Kidney (tissue), 22 donors: ENCODE measurements at places on chromosomes 5 and 9. TPM values are rescaled to one million over a fixed set of nuclear protein-coding genes. Genes with fewer than 3 reads are reported as not detected.
A peak's percentile ranks its signal among the peaks of the same experiment; 100 is the strongest.

GRCh38 chr9:109755040-109755439 is 25.0 kb upstream of the PALM2AKAP2 start:
- DNase-seq: no peak

- DNase-seq: peak; percentile 94
Observed at GRCh38 chr5:177456976-177457851, 10.6 kb downstream of the PRR7 start.

GRCh38 chr5:161051920-161052500 is 200.0 kb upstream of the ATP10B start:
- no peak for DNase-seq

DNA sequence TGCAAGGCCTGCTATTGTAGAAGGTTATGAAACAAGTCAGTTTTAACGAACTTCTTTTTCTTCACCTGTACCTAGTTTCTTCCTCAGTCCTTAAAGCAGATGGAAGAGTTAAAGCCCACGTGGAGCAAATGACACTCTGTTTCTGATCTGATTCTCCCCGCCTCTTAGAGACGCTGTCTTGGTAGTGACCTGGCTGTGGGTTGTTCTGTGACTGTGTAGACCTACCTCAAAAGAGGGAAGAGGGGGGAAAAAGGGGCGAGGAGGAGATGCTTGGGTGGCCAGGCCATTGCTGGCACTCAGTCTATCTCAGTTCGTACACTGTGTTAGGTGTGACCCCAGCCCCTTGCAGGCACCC is 610 bp downstream of the GFRA3 start:
- DNase-seq: no peak

- DNase-seq: no peak
Observed at GRCh38 chr5:160555581-160555970, 133.9 kb downstream of the PTTG1 start.

GRCh38 chr5:132265336-132266030 is 8.0 kb downstream of the PDLIM4 start:
- peak; percentile 81 for DNase-seq

DNA sequence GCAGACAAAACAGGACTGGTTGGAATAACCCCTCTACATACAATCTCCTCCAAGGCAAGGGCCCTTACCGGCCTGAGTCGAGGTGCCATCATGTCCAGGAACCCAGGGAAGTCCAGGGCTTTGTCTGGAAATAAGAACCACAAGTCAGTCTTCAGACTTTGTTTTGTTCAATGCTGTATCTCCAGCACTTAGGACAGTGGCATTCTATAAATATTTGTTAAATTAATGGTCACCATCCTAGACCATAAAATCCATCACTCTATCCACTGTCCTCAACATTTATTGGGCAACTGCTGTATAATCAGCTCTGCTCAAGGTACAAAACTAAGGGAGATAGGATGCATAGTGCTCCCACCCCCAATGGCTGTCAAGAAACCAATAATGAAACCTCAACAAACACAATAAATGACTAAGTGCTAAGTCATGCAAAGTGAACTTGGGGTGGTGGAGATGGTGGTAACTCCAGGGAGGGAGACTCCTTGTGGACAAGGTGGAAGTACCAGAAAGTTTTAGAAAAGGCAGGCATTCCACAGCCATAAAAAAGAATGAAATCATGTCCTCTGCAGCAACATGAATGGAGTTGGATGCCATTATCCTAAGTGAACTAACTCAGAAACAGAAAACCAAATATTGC is 5.0 kb downstream of the RELL2 start:
- DNase-seq: no peak

GRCh38 chr9:14323083-14323971 is 9.4 kb upstream of the NFIB start:
- DNase-seq: peak; percentile 79

DNA sequence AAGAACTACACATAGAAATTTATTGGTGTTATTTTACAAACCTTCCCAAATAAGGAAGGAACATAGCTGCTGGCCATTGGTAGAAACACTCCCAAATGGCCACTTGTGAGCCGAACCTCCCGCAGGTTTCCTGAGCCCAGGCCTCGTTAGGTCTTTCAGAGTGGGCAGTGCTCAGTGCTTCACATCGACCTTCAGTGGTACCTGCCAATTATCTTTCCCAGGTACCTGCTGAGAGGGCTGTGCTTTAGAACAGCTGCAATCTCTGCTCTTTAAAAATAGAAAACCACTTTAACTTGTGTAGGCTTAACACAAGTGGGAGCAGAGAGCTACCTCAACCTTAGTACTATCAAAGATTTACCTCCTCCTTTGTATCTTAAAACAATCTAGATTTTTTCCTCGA is 334.1 kb downstream of the RFX3 start:
- DNase-seq: no peak

DNA sequence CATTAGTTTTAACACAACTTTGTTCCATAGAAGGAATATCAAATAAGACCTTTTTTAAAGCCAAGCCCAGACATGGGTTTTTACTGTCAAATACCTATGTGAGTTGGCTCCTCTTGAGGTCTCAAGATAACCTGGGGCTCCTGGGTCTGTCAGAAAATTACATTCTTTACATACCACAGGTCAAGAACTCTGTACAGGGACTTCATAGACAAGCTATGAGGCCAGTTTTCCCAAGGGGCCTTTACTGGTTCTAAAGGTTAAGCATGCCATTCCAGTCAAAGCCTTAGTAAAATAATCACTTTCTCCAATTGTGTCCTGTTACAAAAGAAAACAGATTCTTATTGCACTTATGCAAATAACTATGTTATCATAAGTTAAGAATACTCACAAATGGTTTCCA is 15.5 kb upstream of the SMC2 start:
- no peak for DNase-seq

DNA sequence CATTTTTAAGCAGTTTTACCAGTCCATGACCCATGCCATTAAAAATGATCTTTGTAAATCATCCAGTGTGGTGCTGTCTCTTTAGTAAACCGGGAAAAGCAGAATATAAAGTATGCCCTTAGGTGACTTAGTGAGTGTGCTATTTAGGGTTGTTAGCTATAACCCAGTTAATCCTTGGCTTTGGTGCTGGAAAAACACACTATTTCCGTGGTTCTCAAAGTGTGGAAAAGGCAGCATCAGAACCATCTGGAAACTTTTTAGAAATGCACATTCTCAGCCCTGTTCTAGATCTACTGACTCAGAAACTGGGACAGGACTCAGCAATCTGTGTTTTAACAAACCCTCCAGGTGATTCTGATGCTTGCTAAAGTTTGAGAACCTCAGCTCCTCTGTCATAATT is 123.6 kb upstream of the ZNF608 start:
- no peak for DNase-seq

DNA sequence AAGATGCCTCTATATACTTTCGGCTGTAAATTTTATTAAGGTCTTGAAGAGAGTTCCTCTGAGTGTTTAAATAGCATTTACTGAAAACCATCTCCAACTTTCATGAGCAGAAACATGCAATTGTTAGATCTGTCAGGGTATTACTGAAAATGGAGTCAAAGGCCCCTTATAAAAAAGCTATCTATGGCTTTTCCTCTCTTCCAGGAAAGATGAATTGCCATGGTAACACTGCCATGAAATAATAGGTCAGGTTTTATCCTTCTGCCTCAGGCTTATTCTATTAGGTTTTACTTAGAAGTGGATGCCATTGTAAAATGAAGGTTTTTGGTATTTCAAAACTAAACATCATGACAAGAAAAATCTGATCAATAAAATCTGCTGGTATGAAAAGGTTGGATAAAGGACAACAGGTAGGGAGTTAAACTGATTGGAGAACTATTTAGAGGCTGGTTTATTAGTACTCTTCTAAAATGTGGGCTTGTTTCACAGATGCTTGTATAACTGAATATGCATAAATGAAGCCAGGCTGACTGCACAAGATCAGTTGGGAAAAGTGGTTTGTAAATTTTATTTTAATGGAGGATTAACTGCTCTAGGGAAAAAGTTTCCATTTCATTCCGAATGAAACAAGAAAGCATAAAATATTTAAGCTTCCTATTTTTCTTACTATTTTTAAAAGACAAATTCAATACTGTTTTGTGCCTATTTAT is 135.5 kb downstream of the RAB3C start:
- DNase-seq: no peak

Gene BTNL8
- 1.2 TPM for polyA plus RNA-seq

Gene AUH
- polyA plus RNA-seq: 63.5 TPM

DNA sequence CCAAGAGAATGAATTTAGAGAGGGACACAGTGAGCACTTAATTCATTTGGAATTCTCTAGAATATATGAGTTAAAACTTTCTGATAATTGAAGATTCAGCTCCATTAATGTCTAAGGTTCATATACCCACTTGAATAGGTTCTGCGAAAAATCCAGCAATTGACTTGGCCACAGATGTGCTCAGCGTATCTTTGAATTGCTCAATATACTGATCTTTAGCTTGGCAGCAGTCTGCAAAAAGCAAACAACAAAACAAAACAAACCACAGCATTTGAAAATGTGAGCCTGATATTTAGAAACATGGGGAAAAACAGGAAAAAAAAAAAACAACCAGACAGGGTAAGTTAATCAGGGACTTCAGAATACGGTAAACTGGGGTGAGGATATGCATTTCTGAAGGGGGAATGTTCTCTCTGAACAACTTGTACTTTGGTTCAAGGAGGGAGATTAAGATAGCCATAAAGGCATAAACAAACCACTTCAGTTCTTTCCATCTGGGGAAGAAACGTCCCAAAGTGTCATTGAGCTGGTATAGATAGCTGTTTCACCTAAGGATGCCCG is 21.4 kb downstream of the AGXT2 start:
- no peak for DNase-seq

Gene CCDC69
- polyA plus RNA-seq: 11.1 TPM

Gene PSAT1
- polyA plus RNA-seq: 141 TPM

GRCh38 chr9:93186215-93186945 is 2.4 kb downstream of the WNK2 start:
- no peak for DNase-seq

DNA sequence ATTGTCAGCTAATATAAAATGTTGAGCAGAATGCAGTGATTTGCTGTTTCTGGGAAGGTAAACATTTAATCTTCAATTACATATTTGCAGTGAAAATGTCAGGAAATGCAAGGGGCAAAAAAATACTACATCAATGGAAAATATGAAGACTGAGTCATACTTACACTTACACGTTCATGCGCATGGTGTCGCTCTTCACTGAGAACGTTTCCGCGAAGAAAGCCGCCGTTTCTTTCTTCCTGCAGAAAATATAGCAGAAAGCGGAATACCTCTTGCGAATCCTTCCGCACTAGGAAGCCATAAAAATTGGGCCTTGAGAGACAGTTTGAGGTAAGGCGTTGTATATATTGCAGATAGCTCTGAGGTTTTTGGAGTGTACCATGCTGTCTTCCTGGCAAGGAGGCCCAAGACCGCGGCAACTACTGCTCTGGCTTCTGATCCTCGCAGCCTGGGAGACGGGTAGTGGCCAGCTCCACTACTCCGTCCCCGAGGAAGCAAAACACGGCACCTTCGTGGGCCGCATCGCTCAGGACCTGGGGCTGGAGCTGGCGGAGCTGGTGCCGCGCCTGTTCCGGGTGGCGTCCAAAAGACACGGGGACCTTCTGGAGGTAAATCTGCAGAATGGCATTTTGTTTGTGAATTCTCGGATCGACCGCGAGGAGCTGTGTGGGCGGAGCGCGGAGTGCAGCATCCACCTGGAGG is at the start of gene PCDHA13:
Gene PCDHA13, plus strand, starts transcription at position 236 of the 702 bp plus-strand sequence. Its CDS starts 145 bp downstream, at position 381.
- no peak for DNase-seq

Gene OLFM1
- polyA plus RNA-seq: 2.9 TPM

Gene RASGEF1C
- 0.15 TPM for polyA plus RNA-seq

Gene AQP7
- polyA plus RNA-seq: 45.3 TPM

- peak; percentile 45 for DNase-seq
Observed at GRCh38 chr5:88881571-88881971, 1.4 kb downstream of the MEF2C start.

Gene DOCK8
- polyA plus RNA-seq: 5.0 TPM

DNA sequence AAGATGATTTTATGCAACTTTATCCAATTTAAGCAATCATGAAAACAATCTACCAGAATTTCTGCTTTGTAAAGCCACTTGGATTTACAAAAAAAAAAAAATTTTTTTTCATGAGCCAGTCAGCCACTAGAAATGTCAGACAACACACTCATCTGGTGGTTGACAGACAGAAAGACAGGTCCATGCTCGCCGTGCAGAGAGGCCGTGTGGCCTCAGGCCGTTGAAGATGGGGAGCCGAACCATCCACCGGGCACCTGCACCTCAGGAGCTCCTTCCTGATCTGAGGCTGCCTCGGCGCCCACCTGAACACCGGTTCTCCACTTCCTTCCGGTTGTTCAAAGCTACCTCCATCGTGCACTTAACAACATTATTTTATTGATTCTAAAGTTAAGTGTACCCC is 138.0 kb upstream of the IRX4 start:
- DNase-seq: no peak

Gene POU5F2
- polyA plus RNA-seq: not detected

DNA sequence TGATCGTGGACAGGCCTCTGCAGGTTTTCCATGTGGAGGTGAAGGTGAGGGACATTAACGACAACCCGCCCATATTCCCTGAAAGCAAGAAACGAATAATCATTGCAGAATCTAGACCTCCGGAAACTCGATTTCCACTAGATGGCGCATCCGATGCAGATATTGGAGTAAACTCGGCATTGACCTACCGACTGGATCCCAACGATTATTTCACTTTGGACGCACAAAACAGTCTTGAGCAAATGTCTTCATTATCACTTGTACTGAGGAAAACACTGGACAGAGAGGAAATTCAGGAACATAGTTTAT is 621 bp downstream of the PCDHA13 start:
- no peak for DNase-seq

DNA sequence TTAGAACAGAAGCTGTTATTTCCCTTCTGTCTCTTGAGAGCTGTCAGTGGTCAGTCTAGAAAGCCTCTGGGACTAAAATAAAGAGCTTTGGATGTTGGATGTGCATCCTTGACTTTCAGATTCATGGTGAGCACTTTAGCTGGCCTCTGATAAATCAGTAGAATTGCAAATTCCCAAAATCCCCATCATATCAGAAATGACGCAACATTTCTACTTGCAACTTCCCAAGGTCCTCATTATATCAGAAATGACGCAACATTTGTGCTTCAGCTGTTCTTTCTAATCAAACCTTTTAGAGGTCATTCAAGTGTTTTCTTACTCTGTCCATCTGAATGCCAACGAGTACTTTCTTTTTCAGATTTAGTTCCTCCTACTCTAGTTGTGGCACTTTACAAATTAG is 167.3 kb upstream of the MOCS2 start:
- no peak for DNase-seq

Gene CEP72
- 1.1 TPM for polyA plus RNA-seq

DNA sequence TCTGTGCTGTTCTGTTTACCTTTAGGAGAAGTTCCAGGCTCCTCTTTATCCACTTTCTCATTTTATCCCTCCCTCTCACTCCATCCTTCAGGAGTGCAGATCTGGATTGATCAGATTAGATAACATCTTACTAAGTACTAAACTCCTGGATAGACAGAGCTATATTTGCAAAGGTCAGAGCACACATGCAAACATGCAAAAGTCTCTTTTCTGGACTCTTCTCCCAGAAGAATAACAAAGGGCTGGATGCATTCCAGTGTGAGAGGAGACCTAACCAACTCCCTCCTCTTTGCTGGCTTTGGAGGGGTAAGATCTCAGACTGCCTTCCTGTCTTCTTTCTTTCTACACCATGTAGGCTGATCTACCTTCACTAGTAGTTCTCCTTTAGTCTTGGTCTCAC is 21.4 kb downstream of the GARNL3 start:
- no peak for DNase-seq

GRCh38 chr9:120326049-120326693 is 253.8 kb downstream of the CDK5RAP2 start:
- no peak for DNase-seq
